ENCODE measurements at places on chromosomes 5 and 9.

GRCh38 chr9:17739022-17739421, 160.2 kb downstream of the SH3GL2 start:
- DNase-seq = no peak

- DNase-seq = no peak
Observed at GRCh38 chr9:121732886-121733285, 81.5 kb downstream of the DAB2IP start.

DNA sequence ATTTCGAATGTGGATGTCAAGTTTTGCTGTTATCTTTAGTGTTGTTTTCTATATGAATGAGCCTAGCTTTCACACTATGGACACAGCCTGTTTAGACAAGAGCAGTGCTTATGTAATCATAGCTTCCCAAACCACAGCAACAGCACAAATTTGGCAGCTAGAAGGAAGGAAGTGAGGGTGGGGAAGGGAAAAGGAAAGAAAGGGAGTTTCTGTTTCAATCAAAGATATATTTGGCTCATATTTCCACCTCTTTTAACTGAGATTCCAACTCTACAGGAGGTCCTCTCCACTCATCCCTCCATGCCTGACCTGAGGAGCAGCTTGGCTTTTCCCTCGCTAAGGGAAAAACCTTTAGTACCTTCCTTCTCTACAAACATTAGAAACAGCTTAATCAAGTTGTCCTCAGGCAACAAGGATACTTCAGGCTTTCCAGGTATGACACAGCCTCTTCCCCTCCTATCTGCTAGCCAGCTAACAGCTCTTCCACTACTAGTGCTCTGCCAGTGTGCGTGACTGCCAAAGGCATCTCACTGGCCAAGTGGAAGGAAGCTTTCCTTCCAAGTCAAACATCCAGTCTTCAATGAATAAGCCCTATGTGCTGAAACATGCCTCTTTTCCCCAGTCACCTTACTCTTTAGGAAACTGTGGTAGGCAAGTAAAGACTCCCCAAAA, 268.6 kb upstream of the PTGER4 start:
- DNase-seq = no peak

- no peak for DNase-seq
Observed at GRCh38 chr9:34334337-34334824, 5.0 kb downstream of the NUDT2 start.

DNA sequence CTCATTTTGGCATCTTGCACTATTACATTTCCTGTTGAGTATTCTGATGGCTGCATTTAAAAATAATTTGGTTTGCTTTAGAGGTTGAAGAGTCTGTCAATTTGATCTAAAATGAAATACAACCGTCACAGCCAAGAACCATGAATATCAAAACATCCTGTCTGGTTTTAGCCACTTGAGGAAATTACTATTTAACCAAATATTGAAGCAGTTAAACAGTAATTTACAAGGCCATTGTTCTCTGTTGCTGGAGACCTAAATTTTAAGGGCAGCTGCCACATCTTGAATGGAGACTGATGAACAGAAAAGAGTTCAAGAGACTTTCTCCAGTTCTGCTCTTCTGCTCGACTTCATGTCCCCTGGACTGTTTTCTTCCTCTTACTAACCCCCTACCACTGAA, 549.4 kb downstream of the LRRC70 start:
- no peak for DNase-seq

- peak; percentile 98 for DNase-seq
Observed at GRCh38 chr5:150469718-150470469, 20.4 kb upstream of the RPS14 start.

GRCh38 chr9:16303506-16303905, 567.0 kb downstream of the BNC2 start:
- DNase-seq = no peak

GRCh38 chr5:78002690-78003089, 226.6 kb upstream of the TBCA start:
- DNase-seq = no peak

- DNase-seq = no peak
Observed at GRCh38 chr5:18243846-18244245, 609.6 kb downstream of the TAF11L14 start.

DNA sequence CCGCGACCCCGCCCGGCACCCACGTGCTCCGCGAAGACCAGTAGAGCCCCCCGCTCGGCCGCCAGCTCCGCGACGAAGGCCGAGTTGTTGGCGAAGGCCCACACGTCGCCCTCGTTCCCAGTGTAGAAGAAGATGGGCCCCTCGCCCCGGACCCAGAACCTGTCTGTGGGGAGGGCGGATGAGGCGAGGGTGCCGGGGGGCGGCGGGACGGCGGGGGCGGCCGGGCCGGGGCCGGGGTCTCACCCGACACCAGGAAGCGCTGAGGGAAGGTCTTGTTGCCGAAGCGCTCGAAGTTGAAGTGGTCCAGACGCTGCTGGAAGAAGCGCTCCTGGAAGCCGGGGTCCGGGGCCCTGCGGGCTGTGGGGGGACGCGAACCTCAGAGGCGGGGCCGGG, 317 bp downstream of the DPP7 start:
- DNase-seq = peak; percentile 48

GRCh38 chr5:31637851-31638250, 1.1 kb upstream of the PDZD2 start:
- no peak for DNase-seq

DNA sequence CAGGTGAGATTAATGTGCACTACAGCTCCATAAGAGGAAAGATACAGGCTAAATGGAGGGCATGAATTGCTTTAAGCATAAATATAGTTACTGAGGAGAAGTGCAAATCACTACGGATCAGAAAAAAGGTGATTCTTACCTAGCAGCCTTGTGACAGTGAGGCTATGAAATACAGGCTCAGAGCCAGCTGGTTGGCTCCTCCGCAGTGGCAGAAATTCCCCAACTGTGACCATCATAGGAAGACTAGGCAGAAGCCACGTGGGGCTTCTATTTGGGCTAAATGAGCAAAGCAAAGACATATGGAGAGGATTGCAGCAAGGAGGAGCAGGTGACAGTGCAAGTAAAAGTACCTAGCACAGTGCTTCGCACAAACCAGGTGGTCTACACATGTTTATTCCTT, 40.5 kb downstream of the CDO1 start:
- DNase-seq = no peak

GRCh38 chr5:129906177-129906887, 2.1 kb downstream of the CHSY3 start:
- DNase-seq = no peak

GRCh38 chr9:33852216-33852826, 35.4 kb downstream of the UBE2R2 start:
- DNase-seq = peak; percentile 21

DNA sequence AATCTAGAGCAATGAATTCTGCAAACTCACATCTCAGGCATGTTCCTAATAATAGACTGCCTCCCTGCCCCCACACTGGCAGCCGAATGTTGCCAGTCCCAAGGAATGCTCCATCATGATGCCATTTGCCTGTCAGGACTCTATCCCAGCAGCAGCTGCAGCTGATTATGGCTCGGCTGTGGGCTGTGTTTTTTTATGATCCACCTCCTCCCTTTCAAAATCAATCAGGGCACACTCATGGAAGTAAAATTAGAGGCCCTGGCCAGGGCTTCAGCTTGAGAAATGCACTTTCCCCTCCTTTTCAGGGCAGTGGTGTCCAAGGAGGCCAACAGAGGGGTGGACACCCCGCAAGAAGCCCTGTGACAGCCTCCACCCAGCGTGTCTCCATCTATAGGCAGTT, 176.7 kb upstream of the S1PR3 start:
- no peak for DNase-seq

GRCh38 chr9:114316605-114317230, 6.2 kb upstream of the ORM1 start:
- DNase-seq = no peak

GRCh38 chr5:150103678-150104549, 17.6 kb upstream of the CSF1R start:
- no peak for DNase-seq

GRCh38 chr9:23764219-23764618, 61.8 kb downstream of the ELAVL2 start:
- no peak for DNase-seq

- no peak for DNase-seq
Observed at GRCh38 chr5:159050316-159051143, 49.2 kb downstream of the EBF1 start.

DNA sequence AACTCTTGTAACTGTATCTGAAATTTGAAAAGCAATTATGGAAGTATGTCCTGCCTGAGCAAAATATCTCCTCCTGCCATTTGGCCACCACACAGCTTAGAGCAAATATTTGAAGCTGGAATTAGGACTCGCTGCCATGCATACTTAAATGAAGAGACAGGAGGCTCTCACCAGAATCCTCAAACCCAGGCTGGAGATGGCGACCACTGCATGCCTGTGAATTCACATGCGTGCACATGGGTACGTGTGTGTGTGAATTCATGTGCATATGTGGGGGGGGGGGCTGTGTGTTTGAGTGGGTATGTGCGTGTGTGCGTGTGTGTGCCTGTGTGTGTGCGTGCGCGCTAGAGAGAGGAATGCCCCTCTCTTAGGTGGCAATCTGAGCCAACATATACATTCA, 84.1 kb upstream of the IRX1 start:
- no peak for DNase-seq

- DNase-seq = no peak
Observed at GRCh38 chr5:151570512-151571269, 20.4 kb downstream of the FAT2 start.

DNA sequence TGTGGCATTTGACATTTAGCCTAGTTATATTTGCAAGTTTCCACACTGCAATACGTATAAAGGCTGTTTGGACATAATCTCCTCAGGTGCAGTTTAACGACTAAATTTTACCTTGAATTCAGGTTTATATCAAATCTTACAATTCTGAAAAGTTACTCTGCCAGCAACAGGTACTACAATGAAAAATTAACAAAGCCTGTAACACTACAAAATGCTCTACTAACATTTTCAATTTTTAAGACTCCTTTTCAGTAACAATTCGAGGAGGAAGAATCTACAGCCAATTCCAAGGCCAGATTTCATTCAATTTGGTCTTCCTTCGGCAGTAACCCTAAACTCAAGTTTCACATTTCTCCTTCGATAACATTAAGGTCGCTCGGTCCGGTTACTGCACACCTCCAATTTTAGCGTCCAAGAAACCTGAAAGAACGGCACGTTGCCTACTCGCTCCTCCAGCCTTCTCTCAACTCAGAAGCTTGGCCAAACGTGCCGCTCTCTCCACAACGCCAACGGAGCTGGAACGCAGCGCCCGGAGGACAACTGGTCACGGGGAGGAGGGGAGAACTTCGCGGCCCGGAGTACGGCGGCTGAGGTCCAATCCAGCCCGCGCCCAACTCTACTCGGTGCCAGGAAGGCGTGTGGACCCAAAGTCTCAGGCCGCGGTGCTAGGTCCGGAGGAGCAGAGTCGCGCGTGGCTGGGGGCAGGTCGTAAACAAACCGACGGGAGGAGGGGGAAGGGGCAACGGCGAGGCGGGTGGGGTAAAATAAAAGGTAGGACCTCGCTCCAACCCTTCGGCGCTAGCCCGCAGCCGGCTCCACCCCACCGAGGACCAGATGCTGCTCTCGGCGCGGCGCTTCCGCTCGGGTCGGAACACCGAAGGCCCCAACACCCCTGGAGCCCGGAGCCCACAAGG, 681 bp downstream of the FNIP1 start:
- DNase-seq = peak; percentile 19

- peak; percentile 51 for DNase-seq
Observed at GRCh38 chr5:134524826-134525682, at the start of gene JADE2. JADE2 (plus strand) TSS chr5:134525670; CDS start chr5:134535858, 10,188 bp downstream.

- DNase-seq = peak; percentile 16
Observed at GRCh38 chr9:74577956-74578355, 80.8 kb downstream of the RORB start.

GRCh38 chr5:14250084-14250695, 107.0 kb downstream of the TRIO start:
- DNase-seq = no peak

DNA sequence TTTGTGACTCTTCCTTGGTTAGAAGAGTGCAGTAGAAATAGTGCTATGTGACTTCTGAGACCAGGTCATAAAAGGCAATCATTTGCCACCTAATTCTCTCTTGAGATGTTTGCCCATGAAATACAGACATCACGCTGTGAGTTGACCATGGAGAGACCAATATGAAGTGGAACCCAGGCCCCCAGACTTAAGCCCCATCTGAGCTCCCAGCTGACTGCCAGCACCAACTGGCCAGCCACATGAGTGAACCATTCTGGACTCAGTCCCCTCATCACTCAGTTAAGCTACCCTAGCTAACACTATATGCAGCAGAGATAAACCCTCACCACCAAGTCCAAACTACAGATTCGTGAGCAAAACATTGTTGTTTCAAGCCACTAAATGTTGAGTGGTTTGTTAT, 60.7 kb upstream of the NIPBL start:
- no peak for DNase-seq

- peak; percentile 64 for DNase-seq
Observed at GRCh38 chr9:124126648-124127646, 115.4 kb downstream of the LHX2 start.

All from SW 1271 (cell line).